ENCODE measurements at places on chromosomes 1 and 21.

- DNase-seq = no peak
Measured at GRCh38 chr1:168832661-168833060, 103.7 kb upstream of the DPT start.

DNA sequence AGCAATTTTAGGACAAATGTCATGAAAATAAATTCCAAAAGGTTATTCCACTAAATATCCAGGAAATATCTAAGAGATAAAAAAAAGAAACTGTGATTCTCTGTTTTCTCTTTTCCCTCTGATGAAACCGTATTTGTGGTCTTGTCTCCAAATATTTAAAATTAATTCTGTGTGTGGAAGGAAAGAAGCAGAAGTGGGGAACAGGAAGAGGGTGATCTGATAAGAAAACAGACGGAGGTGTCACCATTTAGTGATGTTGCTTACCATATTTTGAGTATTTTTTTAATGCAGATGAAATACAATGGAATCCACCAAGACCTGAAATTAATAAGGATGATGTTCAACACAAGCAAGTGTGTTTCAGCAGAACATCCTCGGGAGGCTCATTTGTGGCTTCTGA, 29.6 kb downstream of the CLCA1 start:
- no peak for DNase-seq

DNA sequence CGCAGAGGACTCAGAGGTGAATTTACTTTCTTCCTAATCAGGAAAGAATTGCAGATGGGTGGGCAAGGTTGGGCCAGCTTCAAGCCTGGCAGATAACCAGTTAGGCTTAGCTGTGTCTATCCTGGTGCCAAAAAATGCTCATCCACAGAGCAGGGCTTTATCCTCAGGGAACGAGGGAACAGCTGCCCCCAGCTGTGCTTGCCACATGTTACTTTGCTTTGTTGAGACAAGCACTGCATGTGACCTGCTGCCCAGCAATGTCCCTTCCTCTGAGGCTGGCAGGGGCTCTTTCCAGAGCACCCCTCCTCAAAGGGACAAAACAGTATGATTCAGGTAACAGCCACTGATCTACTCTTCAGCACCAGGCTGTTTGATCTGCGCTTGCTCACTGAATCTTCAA, 505.1 kb upstream of the USP24 start:
- DNase-seq = no peak

- peak; percentile 86 for DNase-seq
Measured at GRCh38 chr1:63463248-63463647, 59.8 kb downstream of the ITGB3BP start.

DNA sequence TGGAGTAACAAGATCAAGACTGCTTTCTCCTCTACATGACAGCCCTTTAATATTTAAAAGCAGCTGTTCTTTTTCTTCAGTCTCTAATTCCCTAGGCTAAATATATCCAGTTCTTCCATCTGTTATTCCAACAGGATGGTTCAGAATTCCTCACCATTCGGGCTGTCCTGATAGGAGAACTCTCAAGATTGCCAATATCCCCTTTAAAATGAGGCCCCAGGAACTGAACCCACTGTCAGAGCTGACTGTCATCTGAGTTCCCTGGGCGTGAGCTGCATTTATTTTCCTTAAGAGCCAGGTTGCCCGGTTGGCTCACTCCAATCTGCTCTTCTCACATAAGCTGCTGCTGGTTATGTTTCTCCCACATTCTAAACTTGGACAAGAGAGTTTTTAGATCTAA, 177.6 kb downstream of the MIS18A start:
- DNase-seq = no peak

GRCh38 chr21:43935711-43936110, 70.7 kb downstream of the AGPAT3 start:
- DNase-seq = no peak

DNA sequence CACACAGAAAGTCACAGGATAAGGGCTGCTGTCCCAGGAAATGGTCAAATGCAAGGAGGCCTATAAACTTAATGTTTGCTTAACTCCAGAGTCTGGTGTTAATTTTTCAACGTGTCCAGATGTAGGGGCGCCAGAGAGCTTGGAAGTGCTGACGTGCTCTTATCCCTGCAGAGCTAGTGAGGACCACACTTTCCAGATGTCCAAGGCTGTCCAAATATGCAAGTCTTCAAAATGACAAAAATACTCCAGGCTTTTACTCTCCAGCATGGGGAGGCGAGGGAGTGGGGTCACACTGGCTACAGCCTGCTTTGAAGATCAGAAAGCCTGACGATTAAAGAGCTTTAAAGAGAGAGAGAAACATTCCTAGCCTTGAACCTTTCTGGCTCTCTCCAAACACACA, 57.6 kb downstream of the ABCA4 start:
- peak; percentile 86 for DNase-seq

GRCh38 chr1:174837386-174837785, 162.4 kb upstream of the CACYBP start:
- no peak for DNase-seq

DNA sequence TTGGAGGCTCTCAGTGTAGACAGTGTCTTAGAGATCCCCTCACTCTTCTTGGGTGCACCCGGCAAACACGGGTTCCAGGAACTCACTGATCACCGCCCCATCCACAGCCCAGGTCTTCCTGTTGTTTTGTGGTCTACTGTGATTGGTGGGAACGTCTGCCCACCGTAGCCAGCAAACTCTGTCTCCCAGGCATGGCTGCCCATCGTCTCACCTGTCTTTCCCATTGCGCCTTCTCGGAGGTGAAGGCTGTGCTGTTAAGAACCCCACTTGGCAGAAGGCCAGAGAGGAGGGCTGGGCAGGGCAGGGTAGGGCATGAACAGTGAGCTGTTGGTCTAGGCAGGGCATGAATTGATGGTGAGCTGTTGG, 14.1 kb upstream of the KCNA2 start:
- no peak for DNase-seq

DNA sequence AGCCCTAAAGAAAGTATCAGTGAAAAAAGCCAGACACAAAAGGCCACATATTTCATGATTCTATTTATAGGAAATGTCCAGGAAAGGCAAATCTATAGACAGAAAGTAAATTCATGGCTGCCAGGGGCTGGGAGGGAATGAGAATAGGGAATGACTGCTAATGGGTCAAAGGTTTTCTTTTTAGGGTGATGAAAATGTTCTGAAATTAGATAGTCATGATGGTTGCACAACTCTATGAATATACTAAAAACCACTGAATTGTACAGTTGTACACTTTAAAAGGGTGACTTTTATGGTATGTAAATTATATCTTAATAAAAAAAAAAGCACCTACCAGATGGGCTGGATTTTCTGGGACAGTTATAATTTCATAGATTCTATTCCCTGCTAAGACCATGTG, 114.8 kb downstream of the CNIH3 start:
- DNase-seq = no peak
